Stimulated activated CD4-positive, alpha-beta T cell treated with anti-CD3 and anti-CD28 coated beads, TNF-alpha, amount 100 ng/mL, for 24 hours (primary cell): ENCODE measurements at places on chromosomes 11 and 22.

- no peak for DNase-seq
Observed at GRCh38 chr22:39087881-39088684, 9.0 kb upstream of the APOBEC3H start.

- DNase-seq: peak; percentile 28
Observed at GRCh38 chr22:37428649-37429586, 1.6 kb upstream of the ELFN2 start.

DNA sequence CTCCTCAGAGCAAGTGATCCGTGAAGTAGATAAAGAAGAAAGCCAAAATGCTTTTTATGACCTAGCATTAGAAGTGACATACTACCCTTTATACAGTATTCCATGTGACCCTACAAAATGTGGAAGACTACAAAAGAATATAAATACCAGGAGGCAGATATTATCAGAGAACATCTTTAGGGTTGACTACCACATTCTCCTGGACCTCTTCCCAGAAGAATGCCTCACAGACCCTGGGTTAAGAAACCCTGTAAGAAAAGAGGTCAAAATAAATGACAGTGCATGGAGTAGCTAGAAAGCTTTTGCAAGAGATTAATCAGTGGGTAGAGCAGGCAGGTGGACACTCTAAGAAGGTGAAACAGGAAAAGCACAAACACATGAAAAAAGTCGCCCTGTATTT, 69.2 kb downstream of the FANCF start:
- no peak for DNase-seq

GRCh38 chr11:46356924-46357482, 9.7 kb downstream of the DGKZ start:
- DNase-seq: no peak

DNA sequence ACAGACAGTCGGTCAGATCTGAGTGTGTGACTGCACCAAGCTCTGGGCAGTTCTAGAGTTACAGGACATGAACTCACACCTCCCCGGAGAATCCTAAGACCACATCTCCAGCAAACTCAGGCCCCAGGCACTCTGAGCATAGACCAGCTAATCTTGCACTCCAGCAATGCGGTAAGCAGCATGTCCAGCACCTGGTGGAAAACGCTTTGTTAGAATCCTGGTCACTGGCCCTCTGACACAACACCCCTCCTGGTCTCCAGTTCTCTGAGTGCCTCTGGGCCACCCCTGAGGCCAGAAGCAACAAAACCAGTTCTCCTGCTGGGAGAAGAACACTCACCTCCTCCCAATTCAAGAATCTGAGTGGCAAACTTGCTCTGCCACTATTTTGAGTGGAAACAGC, 82.7 kb upstream of the TMEM45B start:
- no peak for DNase-seq

- no peak for DNase-seq
Observed at GRCh38 chr11:42473106-42473505, 838.7 kb upstream of the API5 start.

DNA sequence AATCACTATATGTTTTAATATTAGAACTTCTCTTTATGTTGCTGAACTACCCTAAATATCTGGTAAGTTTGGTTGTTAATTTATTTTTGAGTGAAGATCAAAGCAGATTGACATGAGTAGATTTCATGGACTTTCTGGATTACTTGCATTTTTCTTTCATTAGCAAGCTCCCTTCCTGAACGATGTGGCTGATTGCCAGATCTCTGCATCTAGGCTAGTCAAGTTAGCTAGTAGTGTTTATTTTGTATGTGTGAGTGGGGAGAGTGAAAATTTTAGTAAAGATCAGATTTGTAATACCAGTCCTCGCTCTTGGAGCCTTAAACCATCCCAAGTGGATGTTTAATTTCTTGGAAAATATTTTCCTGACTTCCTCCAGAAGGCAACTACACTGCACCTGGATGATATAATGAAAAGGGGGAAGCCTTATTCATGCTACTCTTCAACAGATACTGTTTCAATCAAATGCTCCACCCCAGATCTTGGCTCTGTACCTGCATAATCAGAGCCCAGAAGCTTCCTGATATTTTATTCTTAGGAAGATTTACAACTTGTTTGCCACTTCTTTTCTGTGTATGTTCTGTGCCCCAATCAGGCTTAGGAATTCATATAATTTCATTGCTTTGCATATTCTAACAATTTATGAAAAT, 143.2 kb upstream of the GRIA4 start:
- DNase-seq: no peak

- DNase-seq: no peak
Observed at GRCh38 chr11:63243533-63243932, at the start of gene SLC22A25. TSS of gene SLC22A25 (minus strand) at chr11:63243599. CDS start at chr11:63229652, 13,947 bp downstream.
